ENCODE measurements at places on chromosomes 3 and 15.

- DNase-seq = no peak
Observed at GRCh38 chr15:43927203-43927602, 100.4 kb downstream of the WDR76 start.

GRCh38 chr15:59549301-59550185 lies 62.0 kb upstream of the GCNT3 start:
- DNase-seq = no peak

GRCh38 chr3:155244216-155244615 lies 49.3 kb downstream of the STRIT1 start:
- no peak for DNase-seq

DNA sequence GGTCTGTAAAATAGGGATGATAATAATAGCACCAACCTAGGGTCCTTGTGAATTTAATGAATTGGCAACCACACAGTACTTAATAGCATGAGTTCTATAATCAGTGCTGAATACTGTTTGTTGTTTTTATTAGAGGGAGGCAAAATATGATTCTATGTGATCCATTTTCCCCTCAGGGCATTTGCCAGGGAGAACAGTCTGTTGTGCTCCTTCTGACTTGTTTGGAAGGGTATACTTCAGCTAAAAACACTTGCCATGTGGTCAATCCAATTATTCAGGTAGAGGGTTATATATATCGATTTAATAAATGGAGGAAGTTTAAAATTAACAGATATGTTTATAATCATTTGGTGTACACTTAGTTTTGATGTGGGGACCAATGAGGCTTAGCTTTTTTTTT lies 305.3 kb downstream of the CHST2 start:
- DNase-seq = no peak

DNA sequence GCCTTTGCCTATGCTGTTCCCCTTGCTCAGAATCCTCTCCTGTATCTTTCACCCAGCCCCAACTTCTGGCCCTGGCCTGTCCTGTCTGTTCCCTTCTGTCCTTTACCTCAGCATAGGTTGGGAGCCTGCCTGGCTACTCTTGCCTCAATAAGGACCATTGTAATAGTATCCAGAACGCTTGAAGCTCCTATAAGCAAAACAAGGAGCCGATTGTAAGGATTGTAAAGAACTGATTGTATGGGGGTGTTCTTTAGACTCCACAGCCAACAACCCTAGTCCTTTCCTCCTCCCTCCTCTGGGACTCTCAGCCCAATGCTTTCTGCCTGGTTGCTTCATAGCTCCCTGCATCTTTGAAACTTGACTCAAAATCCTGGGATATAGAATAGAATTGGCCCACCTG lies 18.7 kb upstream of the RAD54L2 start:
- DNase-seq = no peak
